ENCODE measurements at places on chromosomes 7 and 10.
A peak's percentile ranks its signal among the peaks of the same experiment; 100 is the strongest.

DNA sequence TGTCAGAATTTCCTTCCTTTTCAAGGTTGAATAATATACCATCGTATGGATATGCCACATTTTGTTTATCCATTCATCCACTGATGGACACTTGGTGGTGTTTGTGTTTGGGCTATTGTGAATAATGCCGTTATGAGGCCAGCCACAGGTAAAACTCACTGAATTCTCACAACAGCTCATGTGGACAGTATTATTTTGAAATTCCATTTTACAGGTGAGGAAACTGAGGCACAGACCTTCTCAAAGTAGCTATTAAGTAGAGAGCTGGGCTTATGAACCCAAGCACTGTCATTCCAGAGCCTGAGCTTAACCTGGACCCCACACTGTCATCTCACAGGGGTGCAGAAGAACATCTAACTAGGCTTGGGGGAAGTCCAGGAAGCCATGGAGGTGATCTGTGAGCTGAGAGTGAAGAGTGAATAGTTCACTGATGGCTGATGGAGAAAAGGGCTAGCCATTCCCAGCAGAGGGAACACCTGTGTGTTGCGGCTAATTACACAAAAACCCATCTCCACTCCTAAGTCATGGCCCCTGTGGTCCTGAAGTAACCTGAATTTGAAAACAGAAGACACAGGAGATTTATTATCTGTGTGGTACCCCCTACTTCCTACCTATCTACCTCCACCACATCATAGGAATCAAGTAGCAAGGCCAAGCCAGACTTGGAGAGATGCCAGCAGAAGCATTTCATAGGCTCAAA lies 8.7 kb downstream of the INMT start:
- no peak for DNase-seq

DNA sequence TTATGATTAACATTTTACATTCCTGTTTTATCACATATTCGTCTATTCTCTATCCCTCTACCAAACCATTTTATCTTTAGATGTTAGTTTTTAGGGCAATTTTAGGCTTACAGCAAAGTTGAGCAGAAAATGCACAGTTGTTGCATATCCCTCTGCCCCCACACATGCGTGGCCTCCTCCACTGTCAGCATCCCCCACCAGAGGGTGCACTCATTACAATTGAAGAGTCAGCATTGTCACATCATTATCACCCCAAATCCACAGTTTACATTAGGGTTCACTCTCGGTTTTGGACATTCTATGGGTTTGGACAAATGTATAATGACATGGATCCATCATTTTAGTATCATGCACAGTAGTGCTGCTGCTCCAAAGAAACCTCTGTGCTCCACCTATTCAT lies 86.4 kb downstream of the WDR37 start:
- DNase-seq: peak; percentile 13

GRCh38 chr7:104414216-104414615 lies 85.8 kb downstream of the LHFPL3 start:
- DNase-seq: no peak

DNA sequence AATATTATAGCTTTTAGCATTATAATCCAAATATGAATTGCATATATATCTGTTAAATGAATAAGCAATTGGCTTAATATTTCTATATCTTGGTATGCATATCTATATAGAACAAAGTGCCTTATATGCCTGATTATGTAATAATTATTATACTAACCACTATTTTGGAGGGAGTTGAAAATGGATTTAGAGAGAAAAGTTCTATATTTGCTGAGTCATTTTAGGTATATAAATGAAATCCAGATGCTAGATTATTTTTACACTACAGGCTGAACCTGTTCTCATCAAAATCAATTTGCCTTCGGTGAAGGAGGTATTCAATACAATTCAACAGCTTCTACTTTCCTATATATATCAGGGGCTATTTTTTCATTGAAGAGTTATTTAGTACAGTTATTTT lies 276.4 kb downstream of the PCLO start:
- no peak for DNase-seq

- peak; percentile 63 for DNase-seq
Measured at GRCh38 chr7:151351967-151352366, 10.4 kb downstream of the NUB1 start.

GRCh38 chr7:155374276-155375252 lies 76.9 kb downstream of the INSIG1 start:
- no peak for DNase-seq

- peak; percentile 21 for DNase-seq
Measured at GRCh38 chr10:12547301-12547771, 198.0 kb downstream of the CAMK1D start.

DNA sequence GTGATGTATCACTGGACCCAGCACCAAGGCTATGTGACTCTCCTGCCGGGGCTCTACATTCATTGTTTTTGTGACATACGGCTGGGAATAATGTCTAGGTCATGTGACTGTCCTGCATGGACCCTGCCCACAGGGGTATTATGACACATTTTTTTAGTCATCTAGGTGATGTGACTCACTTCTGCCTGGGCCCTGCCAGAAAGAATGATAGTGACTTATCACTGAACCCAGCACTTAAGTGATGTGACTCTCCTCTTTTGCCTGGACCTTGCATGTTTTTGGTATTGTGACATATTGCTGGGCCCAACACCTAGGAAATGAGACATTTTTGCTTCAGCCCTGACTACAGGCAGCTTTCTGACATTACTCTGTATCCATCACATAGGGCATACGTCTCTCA lies 51.1 kb upstream of the ZNF107 start:
- no peak for DNase-seq

DNA sequence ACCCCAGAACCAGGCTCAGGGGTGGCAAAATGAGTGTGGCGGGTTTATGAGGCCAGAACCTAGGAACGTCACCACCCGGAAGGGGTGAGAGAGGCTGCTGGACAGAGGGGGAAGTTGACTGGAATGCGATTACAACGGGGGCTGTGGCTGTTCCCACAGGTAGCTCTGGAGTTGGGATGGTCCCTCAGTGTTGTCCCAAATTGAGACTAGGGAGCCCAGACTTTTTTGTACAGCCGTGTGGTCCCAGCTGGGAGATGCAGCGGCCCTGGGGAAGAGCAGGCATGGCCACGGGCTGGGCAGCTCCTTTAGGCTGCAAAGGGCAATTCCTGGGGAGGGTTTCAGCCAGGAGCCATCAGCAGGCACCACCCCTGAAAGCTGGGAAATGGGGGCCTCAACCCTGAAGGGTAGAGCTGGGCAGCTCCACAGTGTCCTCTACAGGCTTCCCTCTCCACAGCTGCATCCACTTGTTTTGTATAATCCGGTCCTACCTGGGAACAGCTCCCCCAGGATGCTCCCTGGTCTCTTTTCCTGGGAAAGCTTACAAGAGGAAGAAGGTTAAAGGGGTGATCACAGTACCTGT lies 11.0 kb upstream of the GDF10 start:
- no peak for DNase-seq

GRCh38 chr7:152862006-152862405 lies 102.5 kb downstream of the ACTR3B start:
- no peak for DNase-seq

DNA sequence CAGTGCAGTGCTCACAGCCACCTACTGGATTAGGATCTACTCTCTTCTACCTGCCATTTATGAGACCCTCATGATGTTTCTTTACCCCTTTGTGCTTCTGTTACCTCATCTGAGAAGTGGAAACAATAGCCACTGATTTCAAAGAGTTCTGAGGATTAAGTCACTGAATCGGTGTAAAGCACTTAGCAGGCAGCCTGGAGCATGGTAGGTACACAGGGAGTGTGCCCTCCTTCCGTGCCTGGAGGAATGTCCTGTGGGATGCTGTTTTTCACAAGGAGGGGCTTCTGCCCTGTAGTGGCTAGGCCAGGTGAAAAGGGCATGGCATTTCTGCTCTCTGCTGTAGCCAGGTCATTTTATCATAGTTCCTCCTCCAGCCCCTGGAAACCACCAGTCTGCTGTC lies 44.6 kb upstream of the C10orf120 start:
- DNase-seq: no peak

DNA sequence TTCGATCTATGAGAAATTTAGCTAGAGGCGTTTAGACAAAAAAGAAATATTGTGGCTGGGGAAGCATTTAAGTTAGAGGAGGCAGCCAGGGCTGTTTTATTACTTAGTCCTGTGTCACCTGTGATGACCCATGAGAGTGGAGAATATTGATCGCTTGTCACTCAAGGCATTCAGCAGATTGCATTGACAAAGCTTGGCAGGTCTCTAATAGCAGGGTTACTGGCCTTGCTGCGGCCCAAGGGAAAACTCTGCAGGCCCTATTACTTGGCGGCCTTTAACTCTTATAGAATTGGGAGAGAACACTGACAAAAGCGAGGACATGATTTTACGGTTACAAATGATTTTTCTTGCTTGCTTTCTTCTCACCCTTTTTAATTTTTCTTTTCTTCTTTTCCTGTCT lies 473.5 kb downstream of the AUTS2 start:
- no peak for DNase-seq

GRCh38 chr7:43700646-43701499 lies 28.4 kb downstream of the COA1 start:
- no peak for DNase-seq

All from CD4-positive, alpha-beta T cell treated with Interleukin-17A for 4 hours (primary cell).